ENCODE measurements at places on chromosomes 1 and 21. TPM values are rescaled to one million over a fixed set of nuclear protein-coding genes. Genes with fewer than 3 reads are reported as not detected.

Gene REN
- total RNA-seq = not detected

Gene REG4
- not detected for total RNA-seq

Gene LINGO4
- not detected for total RNA-seq

Gene FMO3
- 1.4 TPM for total RNA-seq

Gene TMPRSS15
- not detected for total RNA-seq

Gene FHAD1
- 2.9 TPM for total RNA-seq

Gene PGLYRP3
- total RNA-seq = not detected

Gene TP73
- not detected for total RNA-seq

Gene DIRAS3
- not detected for total RNA-seq

Gene PCBP3
- 4.2 TPM for total RNA-seq

Gene SLC30A2
- not detected for total RNA-seq
